ENCODE measurements at places on chromosomes 6 and 20. TPM values are rescaled to one million over a fixed set of nuclear protein-coding genes. Genes with fewer than 3 reads are reported as not detected.

- H3K36me3 ChIP-seq, result no peaks in the 10 kb centered on the region
- no peak for DNase-seq
- H3K4me3 ChIP-seq, result no peak overlapping the region
- no peak overlapping the region for H3K27ac ChIP-seq
Measured at GRCh38 chr6:133705731-133706130, 183.2 kb upstream of the TCF21 start.

DNA sequence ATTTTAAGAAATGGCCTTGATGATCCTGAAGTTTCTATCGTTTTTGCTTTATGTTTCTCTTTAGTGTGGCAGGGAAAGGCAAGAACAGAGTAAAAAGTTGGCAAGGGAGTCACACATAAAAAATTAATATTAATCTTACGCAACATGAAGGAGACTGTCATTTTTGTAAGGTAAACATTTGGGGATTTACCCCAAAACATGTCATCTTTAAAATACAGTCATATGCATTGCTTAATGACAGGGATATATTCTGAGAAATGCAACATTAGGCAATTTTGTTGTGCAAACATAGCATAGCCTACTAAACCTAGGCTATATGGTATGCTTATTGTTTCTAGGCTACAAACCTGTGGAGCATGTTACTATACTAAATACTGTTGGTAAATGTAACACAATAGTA lies 5.4 kb downstream of the RBL1 start:
- no peak overlapping the region for H3K27ac ChIP-seq
- no peaks in the 10 kb centered on the region for H3K27me3 ChIP-seq
- no peak overlapping the region for H3K4me3 ChIP-seq
- H3K4me1 ChIP-seq, result peaks cover 4% of the 10 kb centered on the region
- DNase-seq, result no peak
- no peaks in the 10 kb centered on the region for H3K36me3 ChIP-seq

DNA sequence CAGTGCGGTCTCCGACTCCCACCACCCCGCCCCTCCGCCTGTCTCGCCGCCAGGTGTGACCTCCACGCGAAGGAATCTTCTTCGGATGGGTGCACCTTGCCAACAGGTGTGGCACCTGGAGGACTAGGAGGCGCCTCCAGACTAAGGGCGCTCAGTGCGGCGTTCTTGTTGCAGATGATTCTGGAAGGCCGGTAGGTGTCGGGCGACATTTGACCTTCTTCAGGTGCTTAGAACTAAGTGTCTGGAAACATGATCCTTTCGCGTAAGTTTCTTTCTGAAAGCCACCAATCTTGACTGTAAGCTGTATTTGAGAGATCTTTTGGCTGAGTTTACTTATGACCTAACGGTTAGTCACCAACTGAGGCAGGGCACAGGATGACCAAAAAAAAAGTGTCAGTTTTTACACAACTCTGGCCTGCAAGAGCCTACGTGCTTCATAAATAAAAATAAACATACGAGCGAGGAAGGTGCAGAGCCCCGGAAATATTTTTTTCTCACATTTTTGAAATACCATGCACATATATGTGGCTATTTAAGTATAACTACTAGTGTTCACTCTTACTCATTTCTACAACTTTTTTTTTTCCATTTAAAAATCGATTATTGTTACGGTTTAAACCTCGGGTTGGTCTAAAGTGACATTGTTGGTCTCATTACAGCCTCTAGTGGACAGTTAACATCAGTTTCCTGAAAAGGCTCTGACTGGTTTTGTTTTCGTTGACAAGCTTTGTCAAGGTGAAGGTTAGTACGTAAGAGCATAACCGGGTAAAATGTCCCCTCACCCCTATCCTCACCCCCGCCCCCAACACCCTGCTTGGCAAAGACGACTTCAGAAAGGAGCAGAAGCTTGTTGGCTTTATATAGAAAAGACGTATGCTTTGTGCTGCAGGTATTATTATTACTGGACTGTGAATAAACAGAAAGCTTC lies 1.6 kb upstream of the ATXN1 start:
- H3K4me1 ChIP-seq, result peaks cover 3% of the 10 kb centered on the region
- H3K27me3 ChIP-seq, result no peaks in the 10 kb centered on the region
- H3K4me3 ChIP-seq, result peak overlapping the region; percentile 84
- DNase-seq, result peak; percentile 85

TSHZ2 gene
- 106 TPM for total RNA-seq

NKAIN2 gene
- total RNA-seq, result not detected

OGFRL1 gene
- total RNA-seq, result 56.0 TPM

SPATS1 gene
- total RNA-seq, result not detected

PAK5 gene
- 0.66 TPM for total RNA-seq
